B cell (primary cell): ENCODE measurements at places on chromosomes 3 and 15.

DNA sequence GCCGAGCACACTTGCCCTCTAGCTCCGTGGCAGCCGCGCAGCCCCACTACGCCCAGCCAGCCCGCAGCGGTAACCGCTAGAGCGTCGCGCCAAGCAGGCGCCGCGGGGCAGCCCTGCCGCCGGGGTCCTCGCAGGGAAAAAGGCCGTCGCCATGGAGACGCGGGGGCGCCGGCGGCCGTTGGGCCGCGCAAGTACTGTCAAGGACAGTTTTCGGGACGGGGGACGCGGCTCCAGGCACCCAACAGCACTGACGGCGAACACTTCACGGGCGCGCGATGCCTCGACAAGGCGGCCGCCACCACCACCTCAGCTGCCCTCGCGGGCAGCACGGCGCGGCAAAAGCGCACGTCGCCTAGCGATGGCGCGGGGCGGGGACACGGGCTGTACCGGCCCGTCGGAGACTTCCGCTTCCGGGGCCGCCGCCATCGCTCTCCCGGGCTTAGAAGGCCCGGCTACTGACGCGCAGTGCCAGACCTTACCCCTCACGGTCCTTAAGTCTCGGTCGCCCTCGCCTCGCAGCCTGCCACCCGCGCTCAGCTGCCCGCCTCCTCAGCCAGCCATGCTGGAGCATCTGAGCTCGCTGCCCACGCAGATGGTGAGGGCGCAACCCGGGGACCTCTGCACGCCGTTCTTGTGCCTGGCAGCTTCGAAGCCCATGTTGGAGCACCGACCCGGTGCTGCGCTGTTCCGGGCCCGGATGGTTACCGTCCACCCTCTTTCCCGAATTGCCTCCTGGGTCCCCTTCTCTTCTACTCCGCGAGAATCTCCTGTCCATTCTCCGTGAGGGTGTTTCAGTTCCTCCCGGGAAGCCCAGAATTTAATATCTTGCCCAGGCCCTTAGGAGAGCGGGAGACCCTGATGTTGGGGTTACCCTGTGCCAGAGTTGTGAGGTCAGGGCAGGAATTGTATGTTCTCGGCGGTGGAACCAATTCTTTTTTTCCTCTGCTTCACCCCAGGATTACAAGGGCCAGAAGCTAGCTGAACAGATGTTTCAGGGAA lies at the start of the genes GLT8D1 and SPCS1:
TSS of gene GLT8D1 (minus strand) at position 104 of the 999 bp plus-strand sequence. CDS start 5,331 bp downstream, outside the sequence.
TSS of gene SPCS1 (plus strand) at position 419 of the 999 bp plus-strand sequence. CDS start at position 560, 141 bp downstream.
- H3K27ac ChIP-seq, result peak within 1 kb of the TSS; percentile 95
- peak; percentile 97 for DNase-seq
- peaks cover 13% of the 10 kb centered on the region for H3K36me3 ChIP-seq
- H3K4me3 ChIP-seq, result peak within 1 kb of the TSS; percentile 75

- H3K27ac ChIP-seq, result no peak within 1 kb of the TSS
- H3K4me3 ChIP-seq, result no peak within 1 kb of the TSS
- H3K4me1 ChIP-seq, result peaks cover 3% of the 10 kb centered on the region
- no peak for DNase-seq
These were observed at the start of gene GALNT15 for GRCh38 chr3:16174389-16174788. Gene GALNT15, plus strand, starts transcription at chr3:16174680. Its CDS starts 472 bp downstream, at chr3:16175152.

GRCh38 chr3:86168512-86168911 lies 822.4 kb downstream of the VGLL3 start:
- H3K27ac ChIP-seq, result no peak overlapping the region
- no peak overlapping the region for H3K4me3 ChIP-seq
- H3K27me3 ChIP-seq, result no peaks in the 10 kb centered on the region
- no peak for DNase-seq
- H3K4me1 ChIP-seq, result no peaks in the 10 kb centered on the region

GRCh38 chr15:46732060-46732459 lies 985.2 kb upstream of the SEMA6D start:
- H3K27me3 ChIP-seq, result no peaks in the 10 kb centered on the region
- H3K36me3 ChIP-seq, result no peaks in the 10 kb centered on the region
- no peaks in the 10 kb centered on the region for H3K4me1 ChIP-seq
- no peak for DNase-seq
- no peak overlapping the region for H3K27ac ChIP-seq
- no peak overlapping the region for H3K4me3 ChIP-seq

DNA sequence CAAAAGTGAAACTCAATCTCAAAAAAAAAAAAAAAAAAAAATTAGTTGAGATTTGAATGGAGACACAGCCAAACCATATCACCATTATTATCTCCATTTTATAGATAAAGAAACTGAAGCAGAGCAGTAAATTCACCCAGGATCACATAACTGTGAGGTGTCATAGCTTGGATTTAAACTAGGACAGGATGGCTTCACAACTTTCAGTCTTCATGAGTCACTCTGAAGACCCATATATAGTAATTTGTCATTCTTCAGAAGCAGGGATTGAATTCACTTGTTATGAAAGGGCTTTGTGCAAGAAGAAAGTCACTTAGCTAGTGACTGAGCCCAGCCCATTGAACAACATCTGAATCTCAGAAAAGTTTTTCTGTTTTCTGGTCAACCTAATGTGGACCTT lies 60.5 kb upstream of the LRIG1 start:
- DNase-seq, result no peak
- H3K4me3 ChIP-seq, result no peak overlapping the region
- peaks cover 4% of the 10 kb centered on the region for H3K27me3 ChIP-seq
- H3K4me1 ChIP-seq, result no peaks in the 10 kb centered on the region
- H3K27ac ChIP-seq, result no peak overlapping the region
- H3K36me3 ChIP-seq, result no peaks in the 10 kb centered on the region

DNA sequence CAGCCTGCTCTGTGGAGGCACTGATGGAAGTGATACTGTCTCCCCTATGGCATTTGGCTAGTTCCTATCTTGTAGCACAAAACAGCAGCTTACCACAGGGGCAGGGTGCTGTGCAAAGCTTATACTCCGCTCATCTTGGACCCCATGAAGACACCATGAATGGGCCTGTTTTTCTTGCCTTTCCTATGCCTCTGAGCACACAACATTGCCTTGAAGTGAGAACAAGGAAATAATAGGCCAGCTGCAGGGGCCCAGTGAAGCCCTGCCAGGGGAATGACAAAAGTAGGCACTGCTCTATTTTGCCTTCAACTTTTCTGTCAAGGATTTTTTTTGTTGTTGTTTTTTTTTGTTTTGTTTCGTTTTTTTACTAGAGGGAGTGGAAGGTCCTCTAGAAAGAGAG lies 110.3 kb downstream of the PDE8A start:
- no peaks in the 10 kb centered on the region for H3K4me1 ChIP-seq
- H3K4me3 ChIP-seq, result no peak overlapping the region
- H3K27me3 ChIP-seq, result no peaks in the 10 kb centered on the region
- H3K36me3 ChIP-seq, result no peaks in the 10 kb centered on the region
- H3K27ac ChIP-seq, result no peak overlapping the region

DNA sequence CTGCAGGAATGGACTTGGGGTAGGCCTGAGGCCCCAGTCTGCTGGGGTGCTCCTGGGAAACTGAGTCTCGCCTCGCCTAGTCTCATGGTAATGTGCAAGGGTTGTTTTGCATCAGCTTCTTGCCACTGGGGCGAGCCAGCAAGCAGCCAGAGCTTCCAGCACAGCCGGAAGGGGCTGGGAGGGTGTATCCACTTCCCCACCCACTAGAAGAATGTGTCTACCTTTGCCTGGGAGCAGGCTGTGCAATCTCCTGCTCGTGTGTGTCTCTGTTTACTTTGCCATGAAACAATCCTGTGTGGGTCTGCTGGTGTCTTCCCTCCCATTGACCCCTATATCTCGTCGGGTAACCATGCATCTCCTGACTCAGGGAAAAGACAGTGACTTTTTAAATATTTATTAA lies 21.8 kb upstream of the ERICH6 start:
- no peak overlapping the region for H3K27ac ChIP-seq
- no peak overlapping the region for H3K4me3 ChIP-seq
- no peaks in the 10 kb centered on the region for H3K36me3 ChIP-seq
- DNase-seq, result no peak

GRCh38 chr3:87167628-87168456 lies 59.3 kb upstream of the CHMP2B start:
- no peak overlapping the region for H3K27ac ChIP-seq
- no peaks in the 10 kb centered on the region for H3K27me3 ChIP-seq
- no peaks in the 10 kb centered on the region for H3K4me1 ChIP-seq
- peak; percentile 47 for DNase-seq
- H3K36me3 ChIP-seq, result no peaks in the 10 kb centered on the region

DNA sequence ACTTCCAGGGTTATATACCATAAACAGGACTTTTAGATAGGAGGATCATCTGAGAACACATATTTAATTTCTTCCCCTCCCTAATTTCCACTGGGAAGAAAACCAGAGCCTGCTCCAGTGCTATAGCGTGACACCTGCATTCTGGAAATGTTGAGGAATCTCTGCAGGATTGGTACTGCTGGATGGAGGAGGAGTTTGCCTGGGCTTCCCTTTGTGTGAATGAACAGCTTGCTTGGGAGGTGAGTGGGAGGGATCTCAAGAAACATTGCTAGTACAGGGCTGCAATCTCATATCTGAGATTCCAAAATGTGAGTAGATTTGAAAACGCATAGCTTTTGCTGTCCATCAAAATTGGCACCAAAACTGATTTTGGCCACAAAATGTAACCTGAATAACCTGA lies 295.9 kb upstream of the RGMA start:
- H3K4me3 ChIP-seq, result no peak overlapping the region
- no peaks in the 10 kb centered on the region for H3K27me3 ChIP-seq
- no peak for DNase-seq

GRCh38 chr3:195701042-195701915 lies 19.5 kb upstream of the MUC20 start:
- no peak for DNase-seq
- no peak overlapping the region for H3K27ac ChIP-seq
- no peaks in the 10 kb centered on the region for H3K36me3 ChIP-seq
- H3K27me3 ChIP-seq, result no peaks in the 10 kb centered on the region
- no peak overlapping the region for H3K4me3 ChIP-seq

- no peaks in the 10 kb centered on the region for H3K27me3 ChIP-seq
- no peaks in the 10 kb centered on the region for H3K4me1 ChIP-seq
- H3K4me3 ChIP-seq, result no peak overlapping the region
- H3K27ac ChIP-seq, result no peak overlapping the region
- DNase-seq, result no peak
These were observed 91.7 kb upstream of the MITF start for GRCh38 chr3:69647511-69648110.

GRCh38 chr3:89577637-89578530 lies 470.5 kb downstream of the EPHA3 start:
- no peak overlapping the region for H3K4me3 ChIP-seq
- H3K27me3 ChIP-seq, result no peaks in the 10 kb centered on the region
- no peaks in the 10 kb centered on the region for H3K36me3 ChIP-seq
- H3K27ac ChIP-seq, result no peak overlapping the region
- no peaks in the 10 kb centered on the region for H3K4me1 ChIP-seq

DNA sequence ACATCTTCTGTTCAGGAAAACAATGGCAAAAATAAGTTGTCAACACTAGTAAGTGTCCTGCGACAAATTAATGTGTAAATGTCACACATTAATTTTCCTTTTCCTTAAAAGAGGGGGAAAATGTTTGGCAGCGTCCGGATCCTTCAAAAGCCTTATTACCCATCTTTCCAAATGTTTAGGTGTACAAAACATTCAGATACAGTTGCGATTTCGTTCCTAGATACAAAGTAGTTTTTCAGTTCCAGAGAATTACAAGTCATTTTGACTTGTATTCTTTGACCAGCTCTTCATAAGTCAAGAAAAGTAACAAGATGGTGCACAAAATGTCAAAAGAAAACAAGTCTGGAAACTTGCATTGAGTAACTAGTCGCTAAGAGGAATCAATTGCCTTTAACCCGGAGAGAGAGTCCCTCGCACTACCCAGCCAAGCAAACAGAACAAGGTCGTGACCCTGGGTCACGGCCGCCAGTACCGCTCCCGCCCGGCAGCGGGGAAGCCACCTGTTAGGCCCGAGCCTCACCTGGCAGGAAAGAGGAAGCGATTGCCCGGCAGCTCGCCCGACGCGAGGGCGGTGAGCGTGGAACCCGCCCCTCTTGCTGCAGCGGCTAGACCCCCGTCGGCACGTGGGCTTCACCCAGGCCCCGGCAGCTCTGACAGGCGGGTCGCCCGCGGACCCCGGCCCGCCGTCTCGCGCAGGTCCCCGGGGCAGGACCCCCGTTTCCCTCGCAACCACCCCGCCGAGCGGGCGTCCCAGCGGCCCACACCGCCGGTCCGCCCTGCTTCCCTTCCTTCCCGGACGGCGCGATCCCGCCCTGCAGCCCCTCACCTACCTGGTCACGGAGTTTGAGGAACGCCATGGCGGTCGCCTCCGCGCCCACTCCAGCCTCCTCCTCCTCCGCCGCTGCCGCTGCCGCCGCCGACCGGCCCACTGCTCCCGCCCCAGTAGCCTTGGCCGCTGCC lies 61.0 kb upstream of the ANKRD28 start:
- peak overlapping the region; percentile 73 for H3K27ac ChIP-seq
- H3K4me1 ChIP-seq, result peaks cover 10% of the 10 kb centered on the region
- DNase-seq, result peak; percentile 90
- no peaks in the 10 kb centered on the region for H3K27me3 ChIP-seq

- H3K27ac ChIP-seq, result no peak overlapping the region
- DNase-seq, result no peak
- no peaks in the 10 kb centered on the region for H3K4me1 ChIP-seq
- no peaks in the 10 kb centered on the region for H3K27me3 ChIP-seq
- no peak overlapping the region for H3K4me3 ChIP-seq
- H3K36me3 ChIP-seq, result no peaks in the 10 kb centered on the region
These were observed 72.4 kb upstream of the FOXB1 start for GRCh38 chr15:59931646-59932261.
